Endodermal cell (in vitro differentiated cells): ENCODE measurements at places on chromosomes 13 and 19.

DNA sequence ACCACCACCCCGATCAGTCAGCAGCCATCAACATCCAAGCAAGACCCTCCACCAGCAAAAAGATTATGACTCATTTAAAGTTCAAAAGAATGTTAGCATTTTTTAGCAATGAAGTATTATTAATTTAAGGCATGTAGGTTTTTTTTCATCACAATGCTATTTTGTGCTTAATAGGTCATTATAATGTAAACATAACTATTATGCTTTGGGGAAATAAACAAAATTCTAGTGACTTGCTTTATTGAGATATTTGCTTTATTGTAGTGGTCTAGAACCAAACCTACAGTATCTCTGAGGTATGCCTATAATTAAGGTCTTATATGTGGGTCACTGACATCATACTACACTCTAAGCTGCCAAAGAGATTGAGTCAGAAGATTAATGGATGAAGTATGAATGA is 20.0 kb downstream of the KLF12 start:
- DNase-seq, result no peak
- no peaks in the 10 kb centered on the region for H3K4me1 ChIP-seq
- H3K36me3 ChIP-seq, result no peaks in the 10 kb centered on the region
- no peaks in the 10 kb centered on the region for H3K27me3 ChIP-seq

DNA sequence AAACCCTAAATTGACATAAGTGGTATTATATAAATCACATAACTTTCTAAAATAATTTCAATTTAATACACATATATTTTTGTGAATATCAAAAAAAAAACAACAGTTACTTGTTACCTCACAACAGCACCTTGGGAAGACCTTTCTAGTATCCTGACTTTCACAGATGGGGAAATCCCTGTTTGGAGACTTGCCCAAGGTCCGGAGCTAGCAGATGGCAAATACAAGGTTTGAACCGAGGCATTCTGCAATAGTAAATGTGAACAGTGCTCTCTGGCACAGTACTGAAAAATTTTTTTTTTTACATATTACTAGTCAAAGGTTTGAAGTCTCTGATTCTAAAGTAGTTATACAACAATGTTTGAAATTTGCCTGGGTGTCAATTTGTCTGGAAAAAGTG is 104.5 kb downstream of the SUCLA2 start:
- H3K36me3 ChIP-seq, result no peaks in the 10 kb centered on the region
- peaks cover 4% of the 10 kb centered on the region for H3K4me1 ChIP-seq
- no peak overlapping the region for H3K27ac ChIP-seq
- no peaks in the 10 kb centered on the region for H3K27me3 ChIP-seq

DNA sequence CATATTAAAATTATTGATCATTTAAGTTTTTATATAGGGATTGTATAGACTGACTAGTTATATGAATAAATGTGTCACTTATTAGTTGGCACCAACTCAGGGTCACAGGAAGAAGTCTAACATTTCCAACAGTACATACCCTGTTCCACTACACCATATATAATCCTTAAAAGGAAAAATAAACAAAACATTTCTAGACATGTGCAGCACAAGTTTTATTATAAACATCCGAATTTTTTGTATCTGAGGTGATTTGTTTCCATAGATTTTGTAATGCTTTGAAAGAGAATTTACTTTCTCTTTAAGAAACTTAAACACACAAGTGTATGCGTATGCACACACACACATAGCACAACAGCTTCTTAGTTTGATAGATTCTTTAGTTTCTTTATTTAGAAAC is 418.6 kb upstream of the GPC6 start:
- H3K4me1 ChIP-seq, result no peaks in the 10 kb centered on the region
- no peak for DNase-seq
- H3K36me3 ChIP-seq, result no peaks in the 10 kb centered on the region

- H3K4me1 ChIP-seq, result peaks cover 3% of the 10 kb centered on the region
- H3K4me3 ChIP-seq, result no peak overlapping the region
- no peaks in the 10 kb centered on the region for H3K36me3 ChIP-seq
- H3K27ac ChIP-seq, result no peak overlapping the region
- peak; percentile 76 for DNase-seq
- H3K27me3 ChIP-seq, result no peaks in the 10 kb centered on the region
Observed at GRCh38 chr13:39765801-39766463, 110.5 kb downstream of the COG6 start.

- DNase-seq, result peak; percentile 40
- H3K27me3 ChIP-seq, result no peaks in the 10 kb centered on the region
- peaks cover 24% of the 10 kb centered on the region for H3K4me1 ChIP-seq
- no peaks in the 10 kb centered on the region for H3K36me3 ChIP-seq
- no peak overlapping the region for H3K27ac ChIP-seq
- H3K4me3 ChIP-seq, result peak overlapping the region; percentile 29
Observed at GRCh38 chr19:18741124-18742121, 49.7 kb downstream of the COMP start.

GRCh38 chr13:46906405-46906804 is 9.6 kb upstream of the HTR2A start:
- no peak overlapping the region for H3K4me3 ChIP-seq
- H3K27ac ChIP-seq, result no peak overlapping the region
- no peak for DNase-seq
- H3K36me3 ChIP-seq, result no peaks in the 10 kb centered on the region
- no peaks in the 10 kb centered on the region for H3K4me1 ChIP-seq
- no peaks in the 10 kb centered on the region for H3K27me3 ChIP-seq

DNA sequence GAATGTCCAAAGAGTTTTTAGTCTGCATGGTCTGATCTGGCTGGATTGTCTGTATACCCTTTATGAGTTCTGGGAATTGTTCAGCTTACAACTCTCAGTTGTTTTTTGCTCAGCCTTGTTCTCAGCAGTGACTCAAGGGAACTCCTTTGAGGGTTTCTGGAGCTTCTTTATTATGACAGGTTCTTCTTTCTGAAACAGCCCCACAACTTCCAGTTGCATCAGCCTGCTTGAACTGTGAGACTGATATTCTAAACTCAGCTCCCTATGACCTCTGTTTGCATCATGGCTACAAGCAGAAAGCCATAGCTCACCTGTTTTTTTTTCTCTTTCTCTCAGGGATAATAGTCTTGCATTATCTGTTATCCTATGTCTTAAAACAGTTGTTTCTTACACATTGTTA is 85.0 kb downstream of the TDRD3 start:
- no peak overlapping the region for H3K27ac ChIP-seq
- DNase-seq, result no peak
- H3K36me3 ChIP-seq, result peaks cover 12% of the 10 kb centered on the region
- no peak overlapping the region for H3K4me3 ChIP-seq

- H3K27me3 ChIP-seq, result no peaks in the 10 kb centered on the region
- no peak for DNase-seq
- H3K36me3 ChIP-seq, result no peaks in the 10 kb centered on the region
- H3K4me1 ChIP-seq, result peaks cover 11% of the 10 kb centered on the region
- no peak overlapping the region for H3K27ac ChIP-seq
Observed at GRCh38 chr13:44120043-44120442, 240.3 kb downstream of the LACC1 start.

GRCh38 chr13:37379841-37380240 is 218.7 kb downstream of the POSTN start:
- peaks cover 2% of the 10 kb centered on the region for H3K4me1 ChIP-seq
- no peak overlapping the region for H3K27ac ChIP-seq
- DNase-seq, result no peak
- H3K27me3 ChIP-seq, result no peaks in the 10 kb centered on the region
- H3K36me3 ChIP-seq, result no peaks in the 10 kb centered on the region
